ENCODE measurements at places on chromosomes 16 and 17.

DNA sequence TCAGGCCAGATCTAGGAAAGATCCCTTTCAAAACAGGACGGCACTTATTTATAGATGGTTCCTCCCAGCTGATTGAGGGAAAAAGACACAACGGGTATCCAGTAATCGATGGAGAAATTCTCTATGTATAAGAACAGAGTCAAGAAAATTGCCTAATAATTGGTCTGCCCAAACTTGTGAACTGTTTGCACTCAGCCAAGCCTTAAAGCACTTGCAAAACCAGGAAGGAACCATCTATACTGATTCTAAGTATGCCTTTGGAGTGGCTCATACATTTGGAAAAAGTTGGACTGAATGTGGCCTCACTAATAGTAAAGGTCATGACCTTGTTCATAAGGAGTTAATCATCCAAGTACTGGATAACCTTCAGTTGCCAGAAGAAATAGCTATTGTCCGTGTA, 5.9 kb downstream of the HPR start:
- no peak for DNase-seq

- no peak for DNase-seq
Observed at GRCh38 chr16:84806256-84806889, 13.4 kb upstream of the CRISPLD2 start.

DNA sequence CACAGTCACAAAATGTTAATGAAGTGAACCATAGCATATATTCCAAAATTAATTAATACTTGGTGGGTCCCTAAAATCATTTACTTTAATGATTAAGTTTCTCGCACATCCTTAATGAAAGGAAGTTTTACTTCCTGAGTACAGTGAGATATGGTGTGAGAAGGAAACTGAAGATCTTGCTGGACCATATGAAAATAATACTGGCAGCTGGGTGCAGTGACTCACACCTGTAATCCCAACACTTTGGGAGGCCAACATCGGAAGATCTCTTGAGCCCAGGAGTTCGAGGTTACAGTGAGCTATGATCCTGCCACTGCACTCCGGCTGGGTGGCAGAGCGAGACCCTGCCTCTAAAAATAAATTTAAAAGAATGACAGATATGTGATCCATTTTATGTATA, 62.5 kb downstream of the ABCA8 start:
- DNase-seq = no peak

- DNase-seq = no peak
Observed at GRCh38 chr17:82170412-82170961, 42.2 kb downstream of the CCDC57 start.

DNA sequence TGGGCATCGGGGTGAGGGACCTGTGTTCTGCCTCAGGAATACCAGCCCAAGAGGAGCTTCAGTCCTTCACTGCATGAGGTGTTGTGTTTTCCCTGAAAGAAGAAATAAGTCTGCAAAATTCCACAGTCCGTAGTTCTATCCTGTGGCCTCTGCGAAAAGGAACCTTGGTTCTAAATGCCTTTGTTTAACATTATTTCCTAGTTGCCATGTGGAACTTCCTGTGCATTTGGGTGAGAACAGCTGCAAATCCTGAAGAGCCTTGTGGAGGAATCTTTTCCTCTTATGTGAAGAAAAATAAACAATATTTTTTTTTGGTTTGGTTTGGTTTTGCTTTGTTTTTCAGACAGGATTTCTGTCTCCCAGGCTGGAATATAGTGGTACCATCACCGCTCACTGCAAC, 9.8 kb downstream of the PSKH1 start:
- DNase-seq = no peak

- no peak for DNase-seq
Observed at GRCh38 chr16:30068750-30069610, 3.4 kb downstream of the ALDOA start.

DNA sequence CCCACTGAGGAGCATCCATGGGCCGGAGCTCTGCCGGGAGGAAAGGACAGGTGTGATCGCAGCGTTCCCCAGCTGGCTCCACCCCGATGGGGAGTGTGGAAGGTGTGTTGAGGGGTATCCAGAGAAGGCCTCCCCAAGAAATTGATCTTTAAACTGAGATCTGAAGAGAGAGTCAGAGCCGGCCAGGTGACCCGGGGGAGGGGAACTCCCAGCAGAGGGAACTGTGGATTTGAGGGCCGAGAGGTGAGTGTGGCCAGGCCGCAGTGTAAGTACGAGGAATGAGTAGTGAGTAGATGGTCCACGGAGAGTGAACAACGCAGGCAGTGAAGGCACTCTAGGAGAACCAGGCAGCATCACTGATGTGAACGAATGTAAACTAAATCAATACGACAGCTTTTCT, 80.2 kb downstream of the RPTOR start:
- DNase-seq = no peak

DNA sequence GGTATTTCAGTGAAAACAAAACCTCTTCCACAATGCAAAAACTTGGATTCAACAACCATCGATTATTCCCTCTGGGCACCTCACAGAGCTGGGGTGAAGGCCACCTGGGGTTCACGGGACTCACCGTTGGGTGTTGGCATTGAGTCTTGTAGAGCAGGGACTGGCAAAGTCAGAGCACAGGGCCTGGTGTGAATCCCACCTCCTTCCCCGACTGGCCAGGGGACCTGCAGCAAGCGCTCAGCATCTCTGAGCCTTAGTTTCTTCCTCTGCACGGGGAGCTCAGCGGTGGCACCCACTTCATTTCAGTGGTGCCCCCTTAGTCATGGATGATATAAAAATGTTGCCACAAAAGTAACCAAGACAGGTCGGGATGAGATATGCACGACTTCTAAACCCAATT, 100.4 kb downstream of the METRNL start:
- no peak for DNase-seq

GRCh38 chr16:75627851-75628250, 4.8 kb upstream of the ADAT1 start:
- no peak for DNase-seq

GRCh38 chr17:19590451-19590850, 56.8 kb downstream of the SLC47A1 start:
- no peak for DNase-seq

DNA sequence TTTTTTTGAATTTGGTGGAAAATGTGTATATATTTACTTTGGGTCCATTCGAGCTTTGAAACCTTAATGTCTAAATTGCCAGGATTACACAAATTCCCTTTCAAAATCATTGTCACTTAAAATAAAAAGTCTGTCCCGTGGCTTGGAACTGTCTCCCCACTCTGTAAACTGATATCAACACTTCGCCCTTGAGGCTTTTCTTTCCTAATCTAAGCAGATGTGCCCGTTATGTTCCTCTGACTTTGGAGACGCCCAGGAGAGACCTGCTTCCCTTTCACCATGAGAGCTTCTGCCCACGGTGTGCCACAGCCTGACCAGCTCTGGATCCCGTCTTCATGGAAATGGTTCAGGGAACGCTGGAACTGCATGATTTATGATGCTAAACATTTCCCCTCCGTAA, 151.3 kb downstream of the C16orf95 start:
- DNase-seq = no peak

DNA sequence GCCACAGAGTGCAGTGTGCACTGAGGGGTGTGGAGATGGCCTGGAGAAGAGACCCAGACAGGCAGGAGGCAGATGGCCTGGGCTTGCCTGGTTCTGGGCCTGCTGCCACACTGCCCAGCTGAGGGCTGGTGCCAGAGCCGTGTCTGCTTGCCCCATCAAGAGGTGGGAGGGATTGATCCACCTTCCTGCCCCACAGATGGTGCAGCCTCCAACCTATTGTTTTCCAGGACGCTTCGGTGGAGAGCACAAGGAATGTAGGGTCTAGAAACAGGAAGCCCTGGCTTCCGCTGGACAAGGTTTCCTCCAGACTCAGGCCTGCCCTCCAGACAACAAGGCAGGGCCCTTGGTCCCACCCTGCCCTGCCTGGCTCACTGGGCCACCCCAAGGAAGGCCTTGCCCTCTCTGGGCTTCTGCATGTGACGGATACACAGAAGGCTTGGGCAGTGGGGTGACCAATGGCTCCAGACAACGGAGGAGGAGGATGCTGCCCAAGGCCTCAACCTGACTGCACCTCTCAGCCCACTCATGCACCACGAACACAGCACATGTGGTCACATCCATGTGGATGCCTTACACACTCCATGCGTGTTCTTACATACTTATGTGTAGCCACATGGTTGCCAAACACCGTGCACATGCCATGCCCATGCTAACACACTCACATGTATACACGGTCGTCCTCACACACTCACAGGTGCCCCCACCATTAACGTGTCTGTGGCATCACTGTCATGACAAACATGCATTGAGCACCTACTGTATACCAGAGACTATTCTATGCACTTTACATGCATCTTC, 6.5 kb upstream of the CDH5 start:
- DNase-seq = no peak

GRCh38 chr17:64470625-64471024, 21.7 kb downstream of the MILR1 start:
- no peak for DNase-seq
